NCI-H1105 treated with DMSO at 0.1 percent for 48 hours (cell line): ENCODE measurements at places on chromosomes 11 and 22.
A peak's percentile ranks its signal among the peaks of the same experiment; 100 is the strongest.

DNA sequence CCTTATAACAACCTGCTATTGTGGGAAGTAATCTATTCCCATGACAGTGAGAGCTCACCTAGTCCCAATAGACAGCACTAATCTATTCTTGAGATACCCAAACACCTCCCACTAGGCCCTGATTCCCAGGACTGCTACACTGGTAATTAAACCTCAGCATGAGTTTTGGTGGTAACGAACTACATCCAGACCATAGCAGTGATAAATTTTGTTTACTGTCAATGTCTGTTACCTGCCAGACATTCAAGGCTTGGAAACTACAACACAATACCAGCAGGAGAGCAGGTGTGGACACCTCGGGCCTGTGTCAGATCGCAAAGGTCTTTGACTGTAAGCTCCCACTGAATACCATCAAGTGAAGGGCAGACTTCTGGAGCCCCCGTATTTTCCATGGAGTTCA is 187.1 kb downstream of the ARHGAP42 start:
- DNase-seq: no peak

- no peak for DNase-seq
Measured at GRCh38 chr22:24370401-24370800, 57.0 kb upstream of the ADORA2A start.

- DNase-seq: no peak
Measured at GRCh38 chr11:120651836-120652235, 140.3 kb downstream of the GRIK4 start.

GRCh38 chr11:44740967-44741366 is 14.2 kb downstream of the TSPAN18 start:
- no peak for DNase-seq

DNA sequence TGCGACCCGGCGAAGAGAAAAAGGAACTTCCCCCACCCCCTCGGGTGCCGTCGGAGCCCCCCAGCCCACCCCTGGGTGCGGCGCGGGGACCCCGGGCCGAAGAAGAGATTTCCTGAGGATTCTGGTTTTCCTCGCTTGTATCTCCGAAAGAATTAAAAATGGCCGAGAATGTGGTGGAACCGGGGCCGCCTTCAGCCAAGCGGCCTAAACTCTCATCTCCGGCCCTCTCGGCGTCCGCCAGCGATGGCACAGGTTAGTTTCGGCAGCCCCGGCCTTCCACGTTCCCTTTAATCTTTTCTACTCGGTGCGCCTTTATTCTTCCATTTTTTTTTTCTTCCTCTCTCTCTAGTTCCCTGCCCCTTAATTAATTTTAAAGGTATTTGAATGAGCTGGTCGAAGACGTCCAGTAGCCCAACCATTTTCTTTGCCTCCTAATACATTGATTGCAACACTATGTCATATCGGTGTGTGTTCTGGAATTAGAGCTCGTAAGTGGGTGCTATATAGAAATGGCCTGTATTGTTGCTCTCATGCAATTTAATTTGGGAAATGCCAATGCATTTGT is 537 bp downstream of the EP300 start:
- DNase-seq: peak; percentile 3

DNA sequence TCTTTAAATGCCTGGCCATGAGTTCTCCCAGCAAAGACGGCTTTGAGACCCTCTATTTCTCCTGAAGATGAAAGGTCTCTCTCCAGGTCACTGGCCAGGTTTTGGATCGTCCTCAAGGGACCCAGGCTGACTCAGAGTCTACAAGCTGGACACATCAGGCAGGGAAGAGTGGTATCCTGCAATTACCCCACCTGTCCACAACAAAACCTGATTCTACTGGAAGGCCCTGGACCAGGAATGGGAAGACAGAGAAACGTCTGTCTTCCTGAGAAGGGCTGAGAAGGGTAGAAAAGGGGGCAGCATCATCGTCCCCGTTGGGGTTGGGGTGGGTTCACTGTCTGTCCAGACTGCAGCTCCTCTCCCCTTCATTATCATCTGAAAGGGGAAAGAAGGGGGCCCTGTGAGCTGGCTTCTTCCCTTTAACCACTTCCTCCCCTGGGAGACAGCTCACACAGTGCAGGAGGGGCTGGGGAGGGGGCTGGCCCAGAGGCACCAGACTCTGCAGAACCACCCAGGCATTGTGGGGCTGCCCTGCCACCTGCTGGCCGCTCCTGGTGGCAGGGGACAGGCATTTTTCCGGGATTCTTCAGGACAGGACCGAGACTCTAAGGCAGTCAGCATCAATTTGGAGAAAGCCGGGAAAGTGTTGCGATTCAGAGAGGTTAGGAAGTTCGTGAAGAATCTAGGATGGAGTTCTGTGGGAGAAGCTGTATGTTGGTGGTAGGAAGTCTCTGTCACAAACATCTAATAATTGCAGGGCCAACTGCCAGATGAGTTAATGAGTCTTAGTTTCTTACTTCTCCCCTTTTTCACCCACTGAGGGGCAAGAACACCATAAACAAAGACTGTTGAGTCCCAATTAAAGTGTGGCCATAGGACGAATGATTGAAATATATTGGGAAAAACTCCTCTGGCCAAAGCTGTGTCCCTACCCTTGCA is 57.6 kb downstream of the SYN3 start:
- DNase-seq: peak; percentile 5

- no peak for DNase-seq
Measured at GRCh38 chr11:127651175-127651887, 650.8 kb upstream of the KIRREL3 start.

DNA sequence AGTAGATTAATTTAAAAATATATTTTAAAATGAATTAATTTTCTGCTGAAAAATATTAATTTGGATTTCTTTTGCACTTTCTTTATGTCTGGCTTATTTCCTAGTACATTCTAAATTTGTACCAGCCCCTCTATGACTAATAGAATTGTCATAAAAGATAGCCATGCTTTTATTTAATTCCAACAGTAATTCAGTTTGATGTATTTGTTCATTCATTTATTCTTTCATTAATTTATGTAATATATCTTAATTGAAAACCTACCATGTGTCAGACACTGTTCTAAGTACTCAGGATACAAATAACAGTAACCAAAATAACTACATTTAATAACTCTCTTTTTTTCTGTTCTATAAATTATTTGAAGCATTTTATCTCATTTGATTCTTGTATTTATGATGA is 264.0 kb upstream of the CCDC179 start:
- no peak for DNase-seq

GRCh38 chr22:38191055-38191454 is 9.4 kb upstream of the PLA2G6 start:
- no peak for DNase-seq
